Nucleus accumbens (tissue), 56 donors: ENCODE measurements at places on chromosomes 12 and 14.

DNA sequence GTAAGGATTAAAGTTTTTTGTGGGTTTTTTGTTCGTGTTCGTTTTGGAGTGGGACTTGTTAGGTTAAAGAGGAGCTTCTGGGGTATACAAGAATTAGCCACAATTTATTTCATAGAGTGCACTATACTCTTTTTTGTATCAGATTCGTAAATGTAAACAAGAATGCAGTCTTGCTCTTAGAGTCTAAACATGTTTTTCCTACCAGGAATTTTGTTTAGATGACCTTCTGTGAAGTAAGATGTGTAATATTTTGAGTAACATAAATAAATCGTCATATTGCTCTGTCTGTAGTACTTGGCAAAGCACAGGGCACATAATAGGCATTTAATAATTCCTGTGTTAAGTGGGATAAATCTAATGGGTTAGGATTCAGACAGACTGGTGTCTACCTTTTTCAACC is 9.6 kb downstream of the CNOT2 start:
- no peak for DNase-seq

DNA sequence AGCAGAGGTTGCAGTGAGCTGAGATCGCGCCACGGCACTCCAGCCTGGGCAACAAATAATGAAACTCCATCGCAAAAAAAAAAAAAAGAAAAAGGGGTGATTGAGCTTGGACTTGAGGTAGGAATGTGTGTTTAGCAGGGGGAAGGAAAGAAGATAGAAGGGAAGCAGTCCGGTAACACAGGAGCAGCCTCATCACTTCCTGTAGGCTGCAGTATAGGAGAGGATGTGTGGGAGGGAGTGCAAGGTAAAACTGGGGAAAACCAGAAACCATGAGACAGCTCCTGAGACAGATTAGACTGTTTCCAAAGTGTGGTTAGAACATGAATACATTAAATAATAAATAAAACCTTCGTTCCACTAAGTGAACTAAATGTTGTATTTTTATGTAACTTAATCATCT is 49.2 kb downstream of the FGD4 start:
- no peak for DNase-seq

DNA sequence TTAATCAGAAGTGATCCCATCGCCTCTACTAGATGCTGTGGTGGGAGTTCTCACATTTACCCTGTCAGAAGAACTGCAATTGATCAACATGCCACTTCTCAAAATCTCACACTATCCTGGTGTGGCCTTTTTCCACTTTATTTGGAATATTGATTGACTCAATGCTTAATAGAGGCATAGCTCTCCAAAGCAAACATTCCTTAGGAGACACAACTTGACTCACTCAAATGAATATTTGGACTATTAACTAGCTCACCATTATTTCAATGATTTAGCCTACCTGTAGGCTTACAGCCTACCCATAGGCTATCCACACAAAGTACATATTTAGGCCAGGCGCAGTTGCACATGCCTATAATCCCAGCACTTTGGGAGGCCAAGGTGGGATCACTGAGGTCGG is 186.5 kb downstream of the KLHL28 start:
- DNase-seq, result no peak

- DNase-seq, result no peak
These were observed 11.5 kb downstream of the FOXA1 start for GRCh38 chr14:37583358-37584210.

DNA sequence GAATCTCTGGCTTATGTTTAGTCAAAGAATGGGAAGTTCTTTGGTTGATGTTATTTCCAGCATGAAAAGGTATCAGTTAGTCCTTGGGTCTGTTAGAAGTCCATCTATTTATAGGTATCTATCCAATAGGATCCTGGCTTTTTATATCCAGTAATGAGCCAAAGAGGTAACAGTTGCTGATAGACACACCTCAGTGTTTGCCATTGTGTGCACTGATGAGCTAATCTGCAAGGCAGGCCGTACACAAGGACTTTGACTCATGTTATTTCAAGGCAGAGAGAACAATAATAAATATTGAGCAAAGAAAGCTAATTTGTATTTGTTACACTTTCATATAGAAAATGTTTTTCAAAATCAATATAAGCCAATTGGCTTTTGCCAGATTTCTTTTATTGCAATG is 56.4 kb downstream of the GLT1D1 start:
- DNase-seq, result no peak

GRCh38 chr14:61284001-61284400 is 2.9 kb upstream of the TMEM30B start:
- DNase-seq, result no peak

GRCh38 chr12:95411057-95411456 is 62.9 kb upstream of the METAP2 start:
- no peak for DNase-seq

- DNase-seq, result no peak
These were observed 223.7 kb downstream of the TMTC2 start for GRCh38 chr12:82910246-82910893.

- DNase-seq, result no peak
These were observed 63.9 kb upstream of the GALNT9 start for GRCh38 chr12:132393245-132393795.

DNA sequence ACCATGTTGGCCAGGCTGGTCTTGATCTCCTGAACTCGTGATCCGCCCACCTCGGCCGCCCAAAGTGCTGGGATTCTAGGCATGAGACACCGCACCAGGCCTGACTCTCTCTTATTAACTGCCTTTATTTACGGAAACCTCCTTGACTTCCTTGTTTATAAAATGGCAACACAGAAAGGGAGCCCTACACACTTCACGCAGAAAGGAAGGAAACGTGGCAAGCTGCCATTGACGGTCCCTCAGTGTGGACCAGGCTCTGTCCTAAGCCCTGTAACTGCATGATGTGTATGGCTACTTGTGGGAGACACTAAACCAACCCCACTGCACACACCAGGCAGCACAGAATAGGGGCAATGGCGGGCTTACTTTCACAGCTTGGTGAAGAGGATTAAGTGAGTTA is 11.7 kb downstream of the CINP start:
- DNase-seq, result no peak

DNA sequence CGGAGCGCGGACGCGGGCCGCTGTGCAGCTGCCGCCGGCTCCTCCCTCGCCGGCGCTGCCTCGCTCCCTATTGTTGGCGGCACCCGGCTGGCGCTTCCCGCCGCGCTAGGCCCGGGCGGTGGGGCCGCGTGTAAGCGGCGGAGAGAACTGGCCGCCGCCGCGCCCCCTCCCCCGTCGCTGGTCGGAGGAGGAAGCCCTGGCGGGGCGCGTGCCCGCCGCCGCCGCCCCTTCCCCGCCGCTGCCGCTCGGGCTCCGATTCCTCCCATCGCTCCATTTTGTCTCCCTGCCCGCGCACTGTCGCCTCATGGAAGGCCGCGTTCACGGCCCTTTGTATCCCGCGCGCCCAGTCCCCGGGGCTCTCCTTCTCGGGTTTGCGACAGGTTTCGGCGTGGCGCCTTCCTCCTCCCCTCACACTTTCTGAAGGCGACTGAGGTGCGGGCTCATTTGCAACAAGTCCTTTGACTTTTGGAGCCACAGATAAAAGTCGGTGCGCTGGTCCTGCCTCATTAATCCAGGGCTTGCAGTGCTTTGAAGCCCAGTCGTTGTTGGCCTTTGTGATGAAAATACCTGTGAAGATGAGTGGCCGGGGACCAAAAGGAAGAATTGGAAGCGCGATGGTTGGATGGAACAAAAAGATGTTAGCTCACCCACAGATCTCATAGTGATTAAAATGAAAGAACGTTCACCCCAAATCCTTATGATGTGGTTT is 707 bp downstream of the CPSF6 start:
- no peak for DNase-seq

DNA sequence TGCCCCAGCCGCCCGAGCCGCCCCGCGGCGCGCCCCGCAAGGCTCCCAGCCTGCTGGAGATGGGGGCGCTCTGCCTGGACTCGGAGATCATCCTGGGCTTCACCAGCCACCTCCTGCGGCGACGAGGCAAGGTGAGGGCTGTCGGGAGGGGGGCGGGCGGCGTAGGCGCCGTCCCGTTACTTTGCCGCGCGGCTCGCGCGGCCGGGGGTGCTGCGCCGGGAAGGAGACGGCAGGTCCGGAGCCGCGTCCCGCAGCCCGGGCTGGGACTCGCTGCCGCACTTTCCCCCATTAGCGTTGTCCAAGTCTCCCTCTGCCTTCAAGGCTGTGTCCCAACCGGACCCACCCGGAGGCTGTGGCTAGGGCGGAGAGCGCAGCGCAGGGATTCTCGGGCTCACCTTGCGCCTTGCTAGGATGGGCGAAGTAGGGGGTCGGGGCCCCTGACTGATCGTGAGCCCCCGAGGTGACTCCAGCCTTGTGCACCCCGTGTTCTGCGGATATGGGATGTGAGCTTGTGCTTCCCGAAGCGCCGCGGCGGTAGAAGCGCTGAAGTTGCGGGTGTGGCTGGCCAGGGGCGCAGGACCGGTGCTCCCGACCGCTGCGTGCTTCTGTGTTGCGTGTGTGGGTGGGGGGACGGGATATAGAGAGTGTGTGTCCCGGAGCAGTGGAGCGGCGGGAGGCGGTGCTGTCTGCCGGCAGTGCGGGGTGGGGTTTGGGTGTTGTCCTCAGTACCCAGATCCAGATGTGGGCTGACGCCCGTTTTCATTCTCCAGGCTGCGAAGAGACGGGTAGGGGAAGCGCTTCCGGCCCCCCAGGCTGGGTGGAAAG is 1.7 kb upstream of the KIF26A start:
- no peak for DNase-seq

DNA sequence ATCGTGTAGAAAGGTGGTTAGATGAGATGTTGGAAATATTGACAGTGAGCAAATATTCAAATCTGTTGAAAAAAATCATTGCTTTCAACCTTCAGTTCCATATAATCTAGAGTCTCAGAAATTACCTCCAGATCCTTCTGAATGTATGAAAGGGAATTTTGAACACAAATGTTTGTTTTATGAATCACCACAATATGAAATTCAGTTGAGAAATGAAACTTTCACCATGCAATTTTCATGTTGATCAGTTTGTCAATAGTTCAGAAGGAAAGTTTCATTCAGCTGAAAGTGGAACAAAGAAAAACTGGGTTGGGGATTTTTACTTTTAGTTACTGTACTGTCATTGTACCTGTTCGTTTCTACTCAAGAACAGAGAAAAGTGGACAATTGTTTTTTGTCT is 953.6 kb downstream of the SLC6A15 start:
- no peak for DNase-seq

GRCh38 chr12:77882709-77883108 is 52.0 kb downstream of the NAV3 start:
- DNase-seq, result no peak

DNA sequence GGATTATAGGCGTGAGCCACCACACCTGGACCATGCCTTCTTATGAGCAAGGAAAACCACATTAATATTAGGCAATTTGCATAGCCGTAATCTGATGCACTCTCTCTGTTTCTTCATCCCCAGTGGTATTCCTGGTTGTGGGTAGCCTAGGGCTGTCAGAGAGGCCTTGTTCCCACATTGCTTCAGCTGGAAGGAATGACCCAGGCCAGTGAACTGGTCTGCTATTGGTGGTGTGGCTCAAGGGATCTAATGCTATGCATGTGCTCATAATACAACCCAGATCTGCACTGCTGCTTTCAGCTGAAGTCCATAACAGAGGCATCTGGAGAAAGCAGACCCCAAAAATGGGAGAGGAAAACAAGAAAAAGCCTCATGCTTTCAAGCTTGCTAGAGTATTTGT is 33.1 kb upstream of the G2E3 start:
- no peak for DNase-seq

GRCh38 chr12:50275556-50275955 is 7.8 kb downstream of the LIMA1 start:
- no peak for DNase-seq

GRCh38 chr12:6104027-6104426 is 20.4 kb downstream of the VWF start:
- DNase-seq, result no peak

DNA sequence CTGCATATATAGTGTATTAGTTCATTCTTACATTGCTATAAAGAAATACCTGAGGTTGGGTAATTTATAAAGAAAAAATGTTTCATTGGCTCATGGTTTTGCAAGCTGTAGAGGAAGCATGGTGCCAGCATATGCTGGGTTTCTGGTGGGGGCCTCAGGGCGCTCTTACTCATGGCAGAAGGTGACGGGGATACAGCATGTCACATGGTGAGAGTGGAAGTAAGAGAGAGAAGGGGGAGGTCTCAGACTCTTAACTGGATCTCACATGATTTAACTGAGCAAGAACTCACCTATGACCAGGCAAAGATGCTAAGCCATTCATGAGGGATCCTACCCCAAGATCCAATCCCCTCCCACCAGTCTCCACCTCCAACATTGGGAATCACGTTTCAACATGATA is 15.9 kb upstream of the PAWR start:
- DNase-seq, result no peak

- DNase-seq, result no peak
These were observed 15.6 kb downstream of the INSM2 start for GRCh38 chr14:35549551-35549950.

- DNase-seq, result no peak
These were observed 5.9 kb downstream of the DGLUCY start for GRCh38 chr14:91119556-91120311.

DNA sequence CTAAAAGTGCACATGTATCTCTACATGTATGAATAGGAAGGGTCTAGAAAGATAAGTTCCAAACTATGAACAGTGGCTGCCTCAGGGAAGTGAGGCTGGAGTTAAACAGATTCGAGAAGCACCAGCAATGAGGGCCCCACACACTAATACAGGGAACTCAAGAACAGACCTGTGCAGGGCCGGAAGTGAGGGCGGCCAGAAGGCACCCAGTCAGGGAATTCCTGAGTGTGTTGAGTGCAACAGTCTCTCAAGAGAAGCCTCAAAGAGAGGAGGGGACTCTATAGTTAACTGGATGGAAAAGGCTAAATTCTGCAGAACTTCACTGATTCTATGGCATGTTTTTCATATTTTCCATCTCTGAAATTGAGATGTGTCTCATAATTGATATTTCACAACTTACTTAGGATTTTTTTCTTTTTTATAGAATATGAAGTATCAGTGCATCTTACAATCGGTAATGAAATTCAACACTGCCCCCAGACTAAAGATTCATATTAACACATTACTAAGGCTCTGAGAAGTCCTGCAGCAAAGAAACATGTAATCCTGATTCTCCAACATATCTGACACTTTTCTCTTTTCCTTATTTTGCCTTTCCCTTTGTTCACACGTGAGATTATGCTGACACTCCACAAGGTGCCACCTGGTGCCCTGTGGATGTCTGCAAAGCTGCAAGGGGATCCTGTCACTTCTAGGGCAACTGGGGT is 61.3 kb downstream of the CHGA start:
- no peak for DNase-seq

DNA sequence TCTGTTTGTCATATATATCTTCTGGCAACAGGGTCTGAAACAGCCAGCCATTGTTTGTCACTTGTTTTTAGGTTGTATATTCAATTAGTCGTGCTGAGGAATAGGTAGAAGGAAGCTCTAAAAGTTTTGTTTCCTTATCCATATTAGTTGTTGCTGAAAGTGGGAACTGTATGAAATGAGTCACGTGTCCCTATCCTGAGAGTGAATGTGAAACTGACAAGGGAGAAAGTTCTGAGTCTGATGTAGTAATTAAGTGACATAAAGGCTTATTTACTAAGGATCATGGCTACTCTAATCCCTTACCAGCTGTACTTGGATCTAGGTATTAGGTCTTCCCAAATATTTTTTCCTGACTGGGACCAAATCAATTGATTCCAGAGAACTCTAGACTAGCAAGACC is 16.4 kb downstream of the FAM234B start:
- DNase-seq, result no peak

GRCh38 chr12:92539976-92540781 is 162.6 kb upstream of the PLEKHG7 start:
- DNase-seq, result peak; percentile 9
